Renal pelvis (tissue), 12 donors: ENCODE measurements at places on chromosomes 3 and 15. TPM values are rescaled to one million over a fixed set of nuclear protein-coding genes. Genes with fewer than 3 reads are reported as not detected.

GRCh38 chr3:68977486-68978167, 35.9 kb downstream of the EOGT start:
- DNase-seq: no peak

DNA sequence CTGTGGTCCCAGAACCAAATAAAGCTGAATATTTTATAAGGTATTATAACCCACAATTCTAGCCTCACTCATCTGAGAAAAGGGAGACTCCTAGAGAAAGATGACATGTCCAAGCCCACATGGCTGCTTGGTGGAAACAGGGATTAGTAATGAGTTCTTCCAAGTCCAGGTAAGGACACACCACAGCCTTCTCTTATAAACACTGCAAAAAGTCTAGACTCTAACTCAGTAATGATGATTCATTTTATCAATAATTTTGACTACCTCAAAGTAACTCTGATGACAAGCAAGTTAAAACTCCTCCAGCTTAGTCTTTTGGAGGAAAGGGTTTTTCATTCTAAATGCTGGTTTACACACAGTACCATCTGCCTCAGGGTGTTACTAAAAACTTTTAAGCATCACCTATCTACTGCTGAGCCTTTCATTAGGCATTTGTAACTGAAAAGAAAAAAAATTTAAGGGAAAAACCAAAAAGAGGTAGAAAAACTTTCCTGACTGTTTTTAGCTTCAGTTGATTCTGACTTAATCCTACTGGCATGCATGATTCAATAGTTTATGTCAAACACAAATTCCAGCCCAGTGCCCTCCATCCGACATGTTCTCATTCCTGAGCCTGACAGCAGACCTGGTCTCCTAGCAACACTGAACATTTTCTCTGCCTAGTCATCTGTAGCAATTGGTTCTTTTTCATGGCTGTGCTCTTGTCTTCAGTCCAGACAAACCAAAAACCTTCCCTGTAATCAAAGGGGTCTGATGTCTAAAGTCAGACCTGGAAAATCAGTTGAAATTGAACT, 43.9 kb downstream of the P3H2 start:
- peak; percentile 88 for DNase-seq

GRCh38 chr15:31510057-31510456, 183.4 kb downstream of the KLF13 start:
- no peak for DNase-seq

DNA sequence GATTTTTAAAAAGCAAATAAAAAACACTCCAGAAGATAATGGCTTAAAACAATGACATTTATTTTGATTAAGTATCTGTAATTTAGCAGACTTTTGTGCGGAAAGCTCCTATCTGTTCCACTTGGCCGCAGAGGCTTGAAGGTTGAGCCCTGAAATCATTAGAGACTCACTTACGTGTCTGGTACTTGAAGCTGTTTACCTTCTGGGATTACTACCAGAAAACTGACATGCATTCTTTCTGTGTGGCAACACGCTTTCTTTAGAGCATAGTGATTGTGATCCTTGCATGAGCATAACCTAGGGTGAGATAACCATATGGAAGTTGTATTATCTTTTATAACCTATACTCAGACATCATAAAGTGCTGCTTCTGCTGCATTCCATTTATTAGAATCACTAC, 298.5 kb downstream of the SI start:
- no peak for DNase-seq

GRCh38 chr3:138539352-138539751, 54.7 kb downstream of the CEP70 start:
- DNase-seq: no peak

GRCh38 chr3:178743297-178743696, 207.1 kb downstream of the KCNMB2 start:
- no peak for DNase-seq

DNA sequence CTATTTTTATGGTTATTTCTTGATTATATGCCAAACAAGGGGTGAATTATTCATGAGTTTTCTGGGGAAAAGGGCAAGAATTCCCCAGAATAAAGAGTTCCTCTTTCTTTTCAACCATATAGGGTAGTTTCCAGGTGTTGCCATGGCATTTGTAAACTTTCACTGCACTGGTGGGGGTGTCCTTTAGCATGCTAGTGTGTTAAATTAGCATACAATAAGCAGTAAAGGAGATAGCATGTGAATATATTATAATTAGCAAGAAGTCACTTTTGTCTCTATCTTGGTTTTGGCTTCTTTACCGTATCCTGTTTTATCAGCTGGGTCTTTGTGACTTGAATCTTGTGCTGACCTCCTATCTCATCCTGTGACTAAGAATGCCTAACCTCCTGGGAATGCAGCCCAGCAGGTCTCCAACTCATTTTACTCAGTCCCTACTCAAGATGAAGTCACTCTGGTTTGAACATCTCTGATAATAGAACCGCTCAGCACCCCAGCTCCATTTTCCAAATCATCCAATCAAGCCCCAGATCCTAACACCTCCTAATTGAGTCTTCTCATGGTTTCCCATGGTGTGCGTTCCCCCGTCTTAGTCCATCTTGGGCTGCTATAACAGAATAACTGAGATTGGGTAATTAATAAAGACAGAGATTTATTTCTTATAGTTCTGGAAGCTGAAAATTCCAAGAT, 3.4 kb upstream of the SELENOT start:
- DNase-seq: no peak

GRCh38 chr15:65631503-65631902, 9.8 kb downstream of the SLC24A1 start:
- no peak for DNase-seq

- no peak for DNase-seq
Observed at GRCh38 chr15:41010345-41010744, 57.1 kb downstream of the CHAC1 start.

- DNase-seq: no peak
Observed at GRCh38 chr15:101539930-101540329, 50.4 kb upstream of the PCSK6 start.

The KIF9 gene
- polyA plus RNA-seq: 24.4 TPM

The IREB2 gene
- 71.5 TPM for polyA plus RNA-seq

The PIK3R4 gene
- polyA plus RNA-seq: 41.5 TPM

GRCh38 chr3:66144568-66145407, 76.0 kb upstream of the SLC25A26 start:
- DNase-seq: peak; percentile 72

The CACNA2D2 gene
- polyA plus RNA-seq: 17.2 TPM

The LINGO1 gene
- polyA plus RNA-seq: 11.3 TPM

The MLF1 gene
- polyA plus RNA-seq: 63.7 TPM
